Testis (tissue), 5 donors: ENCODE measurements at places on chromosomes 11 and 22. TPM values are rescaled to one million over a fixed set of nuclear protein-coding genes. Genes with fewer than 3 reads are reported as not detected.

- peaks cover 30% of the 10 kb centered on the region for H3K4me1 ChIP-seq
- no peak overlapping the region for H3K4me3 ChIP-seq
Observed at GRCh38 chr11:121886996-121887395, 229.0 kb downstream of the BLID start.

DNA sequence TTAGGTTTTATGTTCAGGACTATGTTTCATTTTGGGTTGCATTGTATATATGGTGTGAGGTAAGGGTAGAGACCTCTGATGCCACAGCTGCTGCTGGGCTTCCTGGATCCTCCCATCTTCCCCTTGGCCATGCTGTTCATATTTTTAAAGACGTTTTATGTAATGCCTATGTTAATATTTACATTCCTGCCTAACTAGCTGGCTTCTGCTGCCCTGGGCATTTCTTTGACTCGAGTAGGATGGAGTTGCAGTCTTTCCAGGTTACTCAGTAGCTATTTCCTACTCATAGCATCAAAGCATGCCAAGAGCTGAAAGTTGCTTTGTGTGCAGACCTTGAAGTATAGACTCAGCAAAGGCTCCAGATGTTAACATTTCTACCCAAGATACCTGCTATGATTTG lies 220.5 kb upstream of the CADM1 start:
- H3K27ac ChIP-seq, result no peak overlapping the region
- no peaks in the 10 kb centered on the region for H3K4me1 ChIP-seq
- no peaks in the 10 kb centered on the region for H3K36me3 ChIP-seq
- no peak overlapping the region for H3K4me3 ChIP-seq
- DNase-seq, result no peak

GRCh38 chr11:44559207-44559939 lies 6.1 kb upstream of the CD82 start:
- H3K27me3 ChIP-seq, result no peaks in the 10 kb centered on the region
- H3K4me1 ChIP-seq, result peaks cover 14% of the 10 kb centered on the region
- no peak overlapping the region for H3K4me3 ChIP-seq
- no peak overlapping the region for H3K27ac ChIP-seq

The TRIM49 gene
- 0.43 TPM for total RNA-seq

GRCh38 chr22:40922484-40923303 lies 28.5 kb upstream of the RBX1 start:
- H3K4me3 ChIP-seq, result no peak overlapping the region
- no peaks in the 10 kb centered on the region for H3K27me3 ChIP-seq

DNA sequence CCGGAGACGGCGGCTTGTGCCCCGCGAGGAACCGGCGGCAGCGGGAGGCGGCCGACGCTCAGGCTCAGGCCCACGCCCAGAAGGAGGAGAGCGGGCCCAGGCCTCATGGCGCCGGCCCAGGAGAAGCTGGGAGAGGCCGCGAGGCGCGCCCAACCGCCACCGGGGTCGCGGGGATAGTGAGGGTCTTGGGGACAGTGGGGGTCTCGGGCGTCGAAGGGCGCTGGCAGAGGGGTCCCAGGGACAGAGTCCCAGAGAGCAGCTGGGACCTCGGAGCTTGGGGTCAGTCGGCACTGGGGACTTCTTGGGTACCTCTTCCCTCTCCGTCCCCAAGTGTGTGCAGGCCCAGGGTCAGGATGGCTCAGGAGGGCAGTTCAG lies at the start of gene PKDREJ:
TSS of gene PKDREJ (minus strand) at position 128 of the 375 bp plus-strand sequence. CDS start at position 107, 21 bp downstream.
- DNase-seq, result no peak
- H3K4me1 ChIP-seq, result no peaks in the 10 kb centered on the region
- peak within 1 kb of the TSS; percentile 26 for H3K4me3 ChIP-seq
- no peaks in the 10 kb centered on the region for H3K27me3 ChIP-seq
- peak within 1 kb of the TSS; percentile 36 for H3K27ac ChIP-seq

The BAIAP2L2 gene
- 10.0 TPM for total RNA-seq

GRCh38 chr11:10655227-10655626 lies 38.3 kb downstream of the IRAG1 start:
- no peaks in the 10 kb centered on the region for H3K36me3 ChIP-seq
- no peak overlapping the region for H3K4me3 ChIP-seq
- DNase-seq, result no peak
- H3K4me1 ChIP-seq, result peaks cover 77% of the 10 kb centered on the region
- no peaks in the 10 kb centered on the region for H3K27me3 ChIP-seq

The UBQLN3 gene
- 283 TPM for total RNA-seq

DNA sequence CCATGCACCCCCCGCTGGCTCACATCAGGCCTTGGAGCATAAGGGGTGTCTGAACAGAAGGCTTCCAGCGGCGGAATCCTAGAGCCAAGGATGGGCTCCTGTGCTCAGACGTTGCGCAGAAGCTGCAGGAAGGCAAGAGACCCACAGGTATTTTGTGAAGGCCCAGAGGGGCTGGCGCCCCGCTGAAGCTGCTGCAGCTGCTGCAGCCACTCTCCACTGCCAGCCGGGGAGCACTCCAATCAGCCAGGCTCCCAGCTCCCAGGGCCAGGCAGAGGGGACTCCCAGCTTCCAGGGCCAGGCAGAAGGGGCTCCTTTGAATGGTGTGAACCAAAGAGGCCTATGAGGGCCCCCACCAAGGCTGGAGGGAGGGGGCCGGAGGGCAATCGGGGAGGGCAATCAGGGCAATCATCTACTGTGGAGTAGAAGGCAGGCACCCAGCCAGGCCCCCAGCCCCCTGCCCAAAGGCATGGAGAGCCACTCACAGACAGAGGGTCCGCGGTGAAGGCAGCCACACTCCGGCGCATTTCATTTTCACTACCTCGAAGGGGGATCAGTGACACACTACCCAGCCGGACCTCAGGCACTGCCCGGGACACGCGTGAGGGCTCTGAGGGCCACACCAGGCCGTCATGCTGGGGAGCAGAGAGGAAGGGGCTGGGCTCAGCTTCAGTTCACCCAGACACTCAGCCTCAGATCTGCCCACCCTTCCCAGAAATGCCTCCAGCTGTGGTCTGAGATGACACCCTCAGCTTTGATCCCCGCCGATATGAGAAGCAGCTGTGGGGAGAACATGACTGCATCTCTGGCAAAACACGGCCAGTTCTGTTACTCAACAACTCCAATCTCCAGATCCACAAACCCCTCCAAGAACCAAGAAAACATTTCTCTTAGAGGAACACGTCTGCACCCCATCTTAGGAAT lies 11.6 kb upstream of the PDE2A start:
- no peak overlapping the region for H3K4me3 ChIP-seq
- H3K36me3 ChIP-seq, result no peaks in the 10 kb centered on the region
- no peak for DNase-seq
- H3K27ac ChIP-seq, result no peak overlapping the region

The GNAZ gene
- 20.2 TPM for total RNA-seq

The TMEM134 gene
- 149 TPM for total RNA-seq

GRCh38 chr11:129287920-129288319 lies 87.7 kb upstream of the BARX2 start:
- H3K4me1 ChIP-seq, result peaks cover 5% of the 10 kb centered on the region
- H3K27ac ChIP-seq, result no peak overlapping the region

The FERMT3 gene
- total RNA-seq, result 8.2 TPM

DNA sequence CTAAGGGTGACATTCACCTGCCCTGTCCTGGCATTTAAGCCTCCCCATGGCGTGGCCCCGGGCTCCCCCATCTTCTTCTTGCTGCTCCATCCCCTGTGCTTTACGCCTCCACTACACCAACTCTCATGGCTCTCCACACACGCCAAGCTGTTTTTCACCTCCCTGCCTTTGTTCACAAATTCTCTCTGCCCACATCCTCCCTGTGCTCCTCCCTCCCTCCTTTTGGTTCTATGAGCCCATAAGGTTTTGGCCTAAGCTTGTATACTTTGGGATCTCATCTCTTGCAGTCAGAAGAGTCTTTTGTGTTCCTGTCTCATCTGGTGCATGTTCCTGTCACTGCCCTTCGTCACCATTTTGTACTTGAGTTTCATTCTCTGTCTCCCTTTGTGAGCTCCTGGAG lies 4.6 kb upstream of the DNAL4 start:
- H3K4me1 ChIP-seq, result peaks cover 5% of the 10 kb centered on the region
- no peak for DNase-seq
- no peaks in the 10 kb centered on the region for H3K27me3 ChIP-seq
- H3K4me3 ChIP-seq, result no peak overlapping the region
- no peaks in the 10 kb centered on the region for H3K36me3 ChIP-seq

GRCh38 chr11:8766043-8766987 lies 83.7 kb downstream of the RPL27A start:
- peaks cover 44% of the 10 kb centered on the region for H3K4me1 ChIP-seq
- H3K36me3 ChIP-seq, result no peaks in the 10 kb centered on the region
- peak overlapping the region; percentile 81 for H3K27ac ChIP-seq
- DNase-seq, result no peak
- H3K4me3 ChIP-seq, result no peak overlapping the region

The OR8G5 gene
- total RNA-seq, result 4.5 TPM

DNA sequence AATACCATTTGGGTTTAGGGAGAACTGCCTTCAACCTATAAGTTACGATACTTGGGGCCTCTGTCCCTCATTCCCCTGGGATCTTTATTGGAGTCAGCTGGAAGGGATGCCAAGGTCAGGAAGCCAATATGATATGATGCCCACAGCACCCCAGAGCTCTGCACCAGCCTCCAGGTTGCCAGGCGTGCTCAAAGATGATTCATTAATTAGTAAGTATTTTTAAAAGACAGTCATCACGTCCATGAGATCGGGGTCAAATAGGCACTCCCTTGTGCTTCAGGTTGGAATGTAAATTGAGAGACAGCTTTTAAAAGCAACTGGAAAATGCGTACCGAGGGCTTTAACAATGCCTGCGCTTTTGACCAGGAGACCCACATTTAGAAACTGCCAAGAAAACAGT lies 57.0 kb upstream of the CD5 start:
- no peak for DNase-seq
- no peak overlapping the region for H3K4me3 ChIP-seq
- peaks cover 8% of the 10 kb centered on the region for H3K4me1 ChIP-seq

The POLD4 gene
- total RNA-seq, result 59.1 TPM

DNA sequence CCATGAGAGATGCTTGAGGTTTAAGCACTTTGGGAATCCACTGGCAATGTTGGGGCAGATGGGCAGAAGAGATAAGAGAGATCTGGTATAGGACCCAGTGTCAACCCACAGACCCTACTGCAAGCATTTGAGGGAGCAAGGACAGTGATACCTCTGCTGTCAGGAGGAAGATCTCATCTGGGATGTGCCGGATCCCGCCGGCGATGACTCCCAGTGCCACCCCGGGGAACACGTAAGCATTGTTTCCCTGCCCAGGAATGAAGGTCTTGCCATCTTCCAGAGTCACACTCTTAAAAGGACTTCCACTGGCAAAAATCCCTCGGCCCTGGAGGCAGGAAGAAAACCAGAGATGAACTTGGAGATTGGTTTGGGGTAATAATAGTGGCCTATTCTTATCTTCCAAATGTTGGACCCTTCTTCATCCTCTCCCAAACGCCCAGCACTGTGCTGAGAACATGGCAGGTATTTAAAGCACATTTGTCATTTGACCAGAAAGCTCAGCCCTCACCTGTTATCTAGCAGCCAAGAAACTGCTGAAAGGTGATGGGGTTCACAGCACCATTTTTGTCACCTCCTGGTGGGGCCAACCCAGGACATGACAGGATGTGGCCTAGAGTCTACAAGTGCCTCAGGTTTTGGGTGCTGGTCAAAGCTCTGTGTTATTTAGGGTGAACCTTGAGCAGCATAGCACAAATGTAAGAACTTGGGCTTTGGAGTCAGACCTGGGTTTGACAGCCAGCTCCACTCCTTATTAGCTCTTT lies 71.7 kb downstream of the CCDC81 start:
- H3K4me3 ChIP-seq, result no peak overlapping the region
- H3K36me3 ChIP-seq, result no peaks in the 10 kb centered on the region
- H3K4me1 ChIP-seq, result no peaks in the 10 kb centered on the region
- no peak overlapping the region for H3K27ac ChIP-seq
- no peaks in the 10 kb centered on the region for H3K27me3 ChIP-seq

DNA sequence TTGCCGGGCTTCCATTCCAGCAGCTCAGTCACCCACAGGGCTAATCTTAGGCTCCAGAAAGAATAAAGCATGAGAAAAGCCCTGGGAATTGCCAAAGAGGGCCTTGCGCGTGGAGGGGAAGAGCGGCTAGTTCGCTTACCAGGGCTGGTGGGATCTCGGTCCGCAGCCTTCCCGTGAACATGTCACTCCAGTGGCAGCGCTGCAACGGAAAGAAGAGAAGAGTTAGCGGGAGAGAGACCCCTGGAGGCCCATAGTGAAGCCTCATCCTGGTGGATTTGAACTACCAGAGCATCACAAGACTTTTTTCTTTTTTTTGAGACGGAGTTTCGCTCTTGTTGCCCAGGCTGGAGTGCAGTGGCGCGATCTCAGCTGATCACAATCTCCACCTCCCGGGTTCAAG lies 18.0 kb downstream of the RANGAP1 start:
- H3K4me3 ChIP-seq, result no peak overlapping the region
- no peaks in the 10 kb centered on the region for H3K36me3 ChIP-seq
- H3K27ac ChIP-seq, result no peak overlapping the region
- no peaks in the 10 kb centered on the region for H3K27me3 ChIP-seq
- peaks cover 9% of the 10 kb centered on the region for H3K4me1 ChIP-seq
